Kidney epithelial cell (primary cell): ENCODE measurements at places on chromosomes 7 and 10.

DNA sequence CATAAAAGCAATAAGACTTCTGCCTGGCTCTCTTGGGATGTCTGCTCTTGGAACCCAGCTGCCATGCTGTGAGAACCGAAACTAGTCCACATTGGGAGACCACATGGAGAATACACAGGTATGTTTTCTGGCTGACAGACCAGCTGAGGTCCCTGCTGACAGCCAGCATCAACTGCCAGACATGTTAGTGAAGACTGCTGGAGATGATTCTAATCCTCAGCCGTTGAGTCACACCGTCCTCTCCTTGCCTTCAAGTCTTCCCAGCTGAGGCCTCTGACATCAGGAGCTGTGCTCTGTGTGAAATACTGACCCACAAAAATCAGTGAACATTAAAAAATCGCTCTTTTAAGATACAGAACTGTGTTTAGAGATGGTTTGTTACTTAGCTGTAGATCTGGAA is 36.9 kb upstream of the AGR2 start:
- DNase-seq: no peak

- no peak for DNase-seq
Measured at GRCh38 chr10:53122281-53122680, 349.7 kb upstream of the MBL2 start.

- DNase-seq: no peak
Measured at GRCh38 chr7:600149-601035, 80.7 kb upstream of the PDGFA start.

DNA sequence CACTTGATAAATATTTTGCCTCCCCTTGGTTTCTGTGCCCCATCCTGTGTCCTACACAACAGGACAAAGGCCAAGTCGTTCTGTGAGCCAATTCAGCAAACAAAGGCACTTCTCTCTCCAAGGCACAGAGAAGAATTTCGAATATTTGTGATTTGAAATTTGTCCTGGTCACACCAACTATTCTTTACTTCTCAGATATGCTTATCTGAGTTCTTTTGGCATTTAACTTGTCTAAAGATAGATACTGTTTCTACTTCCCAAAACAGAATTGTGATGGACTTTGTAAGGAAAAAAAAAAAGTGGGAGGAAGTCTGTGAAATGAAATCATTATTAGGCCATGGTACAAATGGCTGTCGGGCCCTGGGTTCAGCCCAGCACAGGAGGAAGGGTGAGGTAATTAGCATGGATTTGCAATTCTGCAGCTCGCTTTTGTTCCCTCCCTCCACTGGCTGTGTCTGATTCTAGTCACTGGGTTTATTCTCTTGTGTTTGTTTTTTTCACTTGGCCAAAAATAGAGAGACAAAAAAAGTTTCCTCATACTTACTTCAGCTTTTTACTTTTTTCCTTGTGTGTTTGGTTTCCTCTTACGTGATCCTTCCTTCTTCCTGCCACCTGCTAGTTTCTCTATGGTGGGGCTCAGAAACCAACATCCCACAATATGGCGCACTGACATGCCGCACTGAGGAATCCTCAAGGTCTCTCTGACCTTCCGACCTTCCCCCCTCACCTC is 108.2 kb upstream of the MKLN1 start:
- DNase-seq: no peak

GRCh38 chr7:139095194-139095659 is 14.3 kb downstream of the ZC3HAV1 start:
- DNase-seq: no peak

DNA sequence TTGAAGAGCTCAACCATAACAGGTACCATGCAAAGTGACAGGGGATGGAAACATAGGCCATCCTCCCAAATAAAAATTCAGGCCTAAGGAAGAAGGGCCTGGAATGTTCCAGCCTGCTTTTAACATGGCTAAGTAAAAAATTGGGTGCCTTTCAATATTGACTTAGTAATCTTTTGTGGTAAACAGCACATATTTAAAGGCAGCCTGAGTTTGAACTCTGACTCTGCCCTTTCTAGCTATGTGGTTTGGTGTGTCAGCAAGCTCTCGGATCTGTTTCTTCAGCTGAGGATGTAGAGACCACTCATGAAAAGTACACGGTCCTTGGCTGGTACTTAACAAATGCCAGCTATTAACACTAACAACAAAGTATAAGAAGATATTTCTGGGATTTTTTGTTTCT is 191.8 kb upstream of the CDCA7L start:
- no peak for DNase-seq

DNA sequence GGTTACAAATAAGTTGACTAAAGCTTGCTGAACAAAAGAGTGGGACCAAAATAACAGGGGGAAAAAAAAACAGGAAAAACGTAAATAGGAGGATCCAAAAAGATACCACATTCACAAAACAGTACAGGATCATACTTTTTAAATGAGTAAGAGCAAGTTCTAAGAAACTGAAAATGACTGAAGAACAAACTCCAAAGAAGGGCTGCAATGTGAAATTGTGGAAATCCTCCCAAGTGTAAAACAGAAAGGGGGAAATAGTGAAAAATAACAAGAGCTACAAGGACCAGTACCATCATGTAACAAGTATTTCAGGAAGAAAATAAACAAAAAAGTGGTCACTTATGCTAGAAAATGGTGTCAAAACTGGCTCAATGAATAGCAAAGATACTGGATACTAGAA is 46.3 kb downstream of the PDSS1 start:
- DNase-seq: no peak

DNA sequence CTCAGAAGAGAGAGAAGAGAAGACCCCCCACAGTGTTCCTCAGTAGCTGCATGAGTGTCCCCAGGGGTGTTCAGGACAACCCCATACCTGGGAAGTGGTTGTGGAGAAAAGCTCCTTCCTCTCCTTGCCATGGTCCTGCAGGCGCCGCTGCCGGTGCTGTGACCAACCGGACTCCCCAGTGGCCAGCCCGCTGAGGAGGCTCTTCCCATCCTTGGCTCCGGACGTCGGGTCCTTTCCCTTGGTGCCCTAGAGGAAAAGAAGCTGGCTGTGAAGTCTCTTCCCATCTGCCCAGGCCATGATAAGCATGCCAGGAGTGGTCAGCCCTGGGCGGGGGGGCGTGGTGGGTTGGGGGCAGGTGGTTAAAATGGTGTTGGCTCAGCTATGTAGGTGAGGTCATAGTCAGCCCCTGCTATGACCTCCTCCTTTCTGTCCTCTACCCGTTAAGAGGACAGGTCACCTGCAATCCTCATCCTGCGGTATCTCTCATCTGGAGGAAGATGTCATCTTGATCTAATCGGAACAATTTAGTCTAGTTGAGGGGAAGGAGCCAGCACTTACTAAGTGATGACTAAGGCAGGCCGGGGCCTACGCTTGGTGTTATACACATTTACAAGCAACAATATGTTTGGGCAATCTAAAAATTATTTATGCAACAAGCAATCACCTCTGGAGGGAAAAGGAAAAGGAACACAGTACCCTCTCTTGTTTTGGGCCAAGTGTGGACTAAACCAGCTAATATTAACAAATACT is 13.2 kb downstream of the WDR91 start:
- DNase-seq: no peak

DNA sequence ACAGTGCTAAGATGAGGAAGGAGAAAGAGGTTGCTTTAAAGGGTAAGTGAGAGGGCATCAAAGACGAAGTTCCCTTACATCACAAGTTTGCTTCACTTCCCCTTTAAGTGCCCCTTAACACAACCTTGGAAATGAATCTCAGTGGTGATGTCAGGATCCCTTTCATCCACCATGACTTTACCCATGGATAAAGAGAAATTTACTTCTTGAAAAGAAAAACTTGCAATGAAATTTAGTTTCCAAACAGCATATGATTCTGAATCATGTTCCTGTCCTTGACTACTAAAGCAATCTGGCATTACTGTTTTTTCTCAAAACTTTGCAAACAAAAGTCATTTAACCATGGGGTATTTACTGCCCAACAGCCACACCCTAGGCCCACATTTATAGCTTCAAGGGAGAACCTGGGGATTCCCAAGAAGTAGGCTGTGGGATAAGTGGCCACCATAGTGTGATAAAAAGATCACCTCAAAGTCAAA is 135.9 kb downstream of the ITGB8 start:
- no peak for DNase-seq

- DNase-seq: no peak
Measured at GRCh38 chr7:31029251-31030042, 22.7 kb upstream of the ADCYAP1R1 start.

- no peak for DNase-seq
Measured at GRCh38 chr10:119446441-119447277, 95.9 kb downstream of the RGS10 start.

GRCh38 chr10:29496341-29497162 is 138.2 kb downstream of the SVIL start:
- DNase-seq: no peak

GRCh38 chr7:81590131-81590530 is 179.7 kb downstream of the HGF start:
- no peak for DNase-seq
